ENCODE measurements at places on chromosomes 6 and 20.

DNA sequence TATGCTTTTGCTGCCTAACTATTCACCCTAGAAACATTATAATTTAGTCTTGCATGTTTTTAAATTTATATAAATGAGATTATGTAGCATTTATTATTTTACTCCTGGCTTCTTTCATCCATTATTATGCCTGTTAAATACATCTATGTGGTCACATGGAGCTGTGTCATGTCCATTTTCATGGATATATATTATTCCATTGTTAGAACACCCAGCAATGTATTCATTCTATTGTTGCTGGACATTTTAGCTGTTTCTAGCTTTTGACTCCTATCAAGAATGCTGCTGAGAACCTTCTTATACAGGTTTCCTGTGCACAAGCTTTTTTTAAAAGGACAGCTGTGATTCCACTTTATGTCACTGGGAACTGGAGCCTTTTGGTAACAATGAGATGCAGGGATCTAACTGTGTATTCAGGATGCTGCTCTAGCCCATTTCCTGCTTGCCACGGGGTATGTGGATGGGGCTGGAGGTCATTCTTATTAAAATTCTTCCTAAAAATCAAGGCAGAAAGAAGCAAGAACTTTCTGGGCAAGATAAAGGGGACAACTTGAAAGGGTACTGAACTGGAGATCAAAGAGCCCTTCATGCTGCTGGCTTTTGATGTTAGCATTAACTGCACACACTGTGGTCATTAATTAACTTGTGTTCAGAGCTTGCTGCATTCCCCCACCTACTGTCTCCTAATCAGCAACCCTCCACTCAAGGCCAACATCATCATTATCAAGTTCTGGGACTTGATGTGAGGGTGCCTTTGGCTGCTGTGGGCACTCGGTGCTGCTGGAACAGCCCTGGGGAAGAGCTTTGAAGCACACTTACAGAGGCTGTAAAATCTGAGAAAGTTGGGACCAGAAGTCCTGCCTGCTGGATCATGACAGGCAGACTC is 96.6 kb upstream of the AKIRIN2 start:
- no peak for DNase-seq

GRCh38 chr6:80976336-80976735 is 776.1 kb downstream of the TENT5A start:
- DNase-seq: no peak

DNA sequence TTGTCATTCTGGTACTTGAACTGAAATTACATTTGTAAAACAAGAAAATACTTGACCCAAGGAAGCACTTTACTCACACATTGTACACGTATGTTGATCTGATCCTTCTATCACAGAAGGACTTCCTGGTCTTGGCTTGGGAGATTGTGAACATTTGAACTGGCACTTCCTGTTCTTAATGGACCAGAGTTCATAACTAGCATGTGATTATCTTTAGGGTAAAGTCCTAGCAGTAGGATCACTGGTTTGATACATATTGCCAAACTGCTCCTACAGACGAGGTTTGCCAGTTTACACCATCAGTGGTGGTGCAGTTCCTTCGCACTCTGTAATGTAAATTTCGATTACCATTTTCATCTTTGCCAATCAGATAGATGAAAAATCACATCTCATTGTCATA is 12.7 kb downstream of the HECA start:
- no peak for DNase-seq

DNA sequence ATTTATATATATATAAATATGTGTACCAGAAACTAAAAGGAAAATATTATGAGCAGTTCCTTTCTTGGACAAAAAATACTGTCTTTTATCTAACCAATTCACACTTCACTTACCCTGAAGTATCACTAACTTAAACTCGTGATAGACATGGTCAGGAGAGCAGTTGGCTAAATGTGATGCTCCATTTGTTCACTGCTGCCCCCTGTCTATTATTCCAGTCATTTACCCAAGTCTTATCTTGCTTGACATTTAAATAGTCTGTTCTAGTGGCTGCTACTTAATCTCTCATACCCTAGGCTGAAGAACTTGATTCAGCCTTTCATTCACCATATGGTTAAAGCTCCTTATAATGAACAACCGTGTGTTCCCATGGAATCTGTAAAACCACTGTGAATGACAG is 789.6 kb upstream of the EYS start:
- no peak for DNase-seq

- no peak for DNase-seq
Observed at GRCh38 chr20:44126445-44126844, 60.5 kb downstream of the JPH2 start.

DNA sequence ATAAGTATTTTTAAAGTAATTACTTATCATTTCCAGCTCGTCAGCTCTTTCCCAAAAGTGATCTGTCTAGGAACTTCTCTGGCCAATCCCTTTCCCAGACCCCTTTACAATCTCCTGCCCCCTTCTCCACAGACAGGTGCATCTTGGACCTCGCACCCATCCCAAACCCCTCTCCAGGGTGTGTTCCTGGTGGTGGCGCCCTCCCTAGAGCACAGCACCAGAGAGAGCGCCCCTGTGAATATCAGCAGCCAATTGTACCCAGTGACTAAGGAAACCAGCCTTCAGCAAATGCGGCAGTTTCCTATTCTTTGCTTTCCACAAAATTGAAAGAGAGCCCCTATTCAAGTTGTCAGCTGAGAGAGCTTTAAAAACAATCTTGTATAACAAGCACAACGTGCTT is 157.7 kb downstream of the RNASET2 start:
- DNase-seq: no peak

DNA sequence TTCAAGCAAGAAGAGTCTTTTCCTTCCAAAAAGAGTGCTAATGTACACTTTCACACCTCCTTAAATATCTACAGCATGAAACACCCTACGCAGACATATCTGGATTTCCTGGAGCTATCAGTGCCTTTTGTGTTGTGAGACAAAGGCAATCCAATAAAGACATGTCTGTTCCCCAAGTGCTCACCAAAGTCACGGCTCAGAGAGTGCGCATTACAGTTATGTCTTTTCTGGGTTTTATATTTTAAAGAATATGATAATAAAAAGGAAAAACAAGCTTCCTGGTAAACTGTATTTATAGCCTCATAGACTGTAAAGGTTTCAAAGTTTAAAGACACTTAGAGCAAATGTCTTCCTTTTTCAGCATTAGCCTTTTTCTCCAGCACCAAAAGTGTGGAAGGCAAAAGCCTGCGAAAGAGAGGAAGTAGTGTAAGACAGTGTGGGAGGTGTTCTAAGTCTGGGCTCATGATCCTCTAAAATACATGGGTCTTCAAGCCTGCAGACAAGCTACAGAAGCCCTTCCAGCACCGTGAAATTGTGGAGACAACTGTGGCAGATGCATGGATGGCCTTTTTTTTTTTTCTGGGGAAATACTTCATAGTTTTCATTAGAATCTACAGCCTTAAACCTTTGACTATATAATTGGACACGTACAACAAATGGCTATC is 135.0 kb upstream of the SLC35B3 start:
- no peak for DNase-seq

- no peak for DNase-seq
Observed at GRCh38 chr6:30129265-30130178, 6.4 kb upstream of the TRIM40 start.

GRCh38 chr20:34491226-34491931 is 24.8 kb upstream of the DYNLRB1 start:
- no peak for DNase-seq

- peak; percentile 27 for DNase-seq
Observed at GRCh38 chr6:43328528-43328927, 19.9 kb upstream of the CRIP3 start.

DNA sequence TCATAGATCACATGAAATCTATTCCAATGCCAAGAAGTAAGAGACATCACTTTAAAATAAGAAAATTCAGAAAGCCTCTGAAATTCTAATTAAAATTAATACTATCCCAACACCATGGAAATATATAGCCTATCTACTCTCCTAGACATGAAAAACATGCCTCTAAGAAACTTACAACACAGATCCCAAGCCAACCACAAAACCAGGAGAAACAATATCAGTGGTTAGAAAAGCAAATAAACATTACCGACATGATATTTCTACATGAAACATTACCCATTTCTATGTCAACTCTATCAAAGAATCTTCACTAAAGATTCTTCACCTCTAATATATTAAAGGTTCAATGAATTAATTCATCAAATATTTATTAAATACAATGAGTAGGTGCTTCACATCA is 4.8 kb downstream of the EPB41L2 start:
- no peak for DNase-seq

GRCh38 chr6:148413321-148414091 is 70.9 kb downstream of the SASH1 start:
- no peak for DNase-seq

- no peak for DNase-seq
Observed at GRCh38 chr6:54706844-54707605, 139.5 kb upstream of the FAM83B start.

DNA sequence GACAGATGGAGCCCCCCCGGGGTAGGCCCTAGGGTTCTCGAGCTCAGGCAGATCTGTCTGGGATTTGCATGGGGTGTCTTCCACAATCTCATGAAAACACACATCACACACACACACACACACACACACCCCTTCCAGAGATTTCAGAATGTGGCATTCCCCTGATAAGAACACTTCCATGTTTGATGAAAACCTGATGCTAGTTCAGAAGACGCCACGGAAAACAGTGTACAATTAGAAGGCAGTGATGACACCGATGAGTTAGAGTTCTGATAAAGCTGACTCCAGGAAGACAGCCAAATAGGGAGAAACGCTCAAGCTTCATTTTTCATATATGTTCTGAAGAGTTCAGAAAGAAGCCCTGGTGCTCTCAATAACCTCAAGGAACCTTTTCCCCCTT is 438.7 kb upstream of the JARID2 start:
- DNase-seq: no peak

DNA sequence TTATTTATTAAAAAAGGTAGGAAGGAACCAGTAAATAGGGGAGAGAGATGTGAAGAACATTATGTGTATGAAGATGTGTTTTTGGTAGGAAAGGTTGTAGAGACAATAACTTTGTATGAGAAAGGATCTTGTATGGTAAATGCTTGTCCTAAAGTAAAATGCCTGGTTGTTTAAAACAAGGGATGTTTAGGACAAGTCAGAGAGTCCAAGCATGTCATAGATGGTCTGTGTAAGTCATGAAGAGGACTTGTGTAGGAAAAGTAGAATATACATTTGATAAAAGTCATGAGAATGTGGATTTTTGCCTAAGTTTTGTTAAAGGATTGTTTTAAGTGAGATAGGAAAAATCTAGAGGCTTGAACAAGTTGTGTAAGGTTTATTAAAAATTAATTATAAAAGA is 325.1 kb downstream of the CDH26 start:
- DNase-seq: no peak

- peak; percentile 91 for DNase-seq
Observed at GRCh38 chr6:116557893-116558292, 4.3 kb downstream of the CALHM4 start.

DNA sequence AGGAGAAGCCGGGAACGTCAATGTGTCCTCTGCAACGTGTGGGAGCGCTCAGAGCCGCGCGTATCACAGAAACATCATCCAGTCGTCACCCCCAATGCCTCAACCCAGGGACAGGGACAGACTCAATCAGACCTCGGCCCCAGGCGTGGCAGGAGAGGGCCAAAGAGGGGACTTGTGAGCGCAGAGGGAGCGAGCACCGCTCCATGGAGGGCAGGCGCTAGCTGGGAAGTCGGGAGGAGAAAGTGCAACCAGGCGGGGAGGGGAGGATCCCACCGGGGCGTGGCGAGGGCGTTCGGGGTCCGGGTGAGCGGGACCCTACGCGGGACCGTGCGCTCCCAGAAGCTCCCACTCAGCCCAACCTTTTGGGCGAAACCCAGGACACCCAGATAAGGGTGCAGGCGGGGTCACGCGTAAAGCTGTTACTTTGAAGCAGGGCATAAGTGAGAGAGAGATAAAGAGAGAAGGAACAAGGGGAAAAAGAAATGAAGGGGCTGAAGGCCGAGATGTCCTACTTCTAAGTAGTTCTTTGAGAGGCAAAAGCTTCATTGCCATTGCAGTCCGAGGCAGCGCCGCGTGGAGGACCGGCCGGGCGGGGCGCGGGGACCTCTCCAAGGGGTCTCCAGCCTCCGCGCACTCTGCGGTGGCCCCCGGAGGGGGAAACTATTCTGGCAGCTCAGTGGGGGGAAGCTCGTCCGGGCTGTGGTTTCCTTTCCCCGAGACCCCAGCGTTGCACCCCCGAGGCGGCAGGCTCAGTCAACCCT is 862 bp upstream of the SOBP start:
- no peak for DNase-seq

GRCh38 chr20:58209652-58210397 is 18.6 kb downstream of the ANKRD60 start:
- DNase-seq: no peak

DNA sequence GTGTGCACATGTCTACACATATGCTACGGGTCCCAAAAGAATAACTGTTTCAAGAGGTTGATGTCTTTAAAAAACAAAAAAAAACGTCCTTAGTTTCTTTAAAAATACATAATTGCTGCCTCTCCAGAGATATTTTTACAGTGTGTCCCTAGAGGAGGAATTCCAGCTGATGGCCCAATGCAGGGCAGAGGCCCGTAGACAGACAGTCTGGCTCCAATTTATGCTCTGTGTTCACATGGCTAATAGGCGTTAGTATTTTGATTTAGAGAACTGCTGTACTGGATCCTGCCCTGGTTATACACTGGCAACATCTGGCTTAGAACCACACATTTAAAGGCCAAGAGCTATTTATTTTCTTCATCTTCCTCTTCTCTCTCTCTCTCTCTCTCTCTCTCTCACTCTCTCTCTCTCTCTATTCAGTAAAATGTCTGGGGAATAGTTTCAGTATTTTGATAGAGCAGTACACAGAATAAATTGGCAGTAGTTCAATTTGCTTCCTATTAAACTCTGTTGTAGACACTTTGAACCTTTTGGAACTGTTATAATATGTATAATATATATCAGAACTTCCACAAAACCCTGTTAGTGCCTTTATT is 260.6 kb downstream of the EYA4 start:
- no peak for DNase-seq

DNA sequence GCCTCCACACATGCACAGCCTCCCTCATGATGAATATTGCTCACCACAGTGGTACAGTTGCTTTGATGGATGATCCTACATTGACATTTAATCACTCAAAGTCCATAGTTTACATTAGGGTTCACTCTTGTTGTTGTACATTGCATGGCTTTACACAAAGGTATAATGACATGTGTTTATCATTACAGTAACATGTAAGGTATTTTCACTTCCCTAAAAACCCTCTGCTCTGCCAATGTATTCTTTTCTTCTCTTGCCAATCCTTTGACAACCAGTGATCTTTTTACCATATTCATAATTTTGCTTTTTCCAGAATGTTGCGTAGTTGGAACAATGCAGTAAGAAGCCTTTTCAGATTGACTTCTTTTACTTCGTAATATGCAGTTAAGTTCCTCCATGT is 166.6 kb upstream of the KHDRBS2 start:
- no peak for DNase-seq

- DNase-seq: no peak
Observed at GRCh38 chr20:1441133-1441532, 25.5 kb downstream of the NSFL1C start.

GRCh38 chr6:147179809-147180208 is 24.4 kb upstream of the STXBP5 start:
- DNase-seq: no peak

GRCh38 chr20:21103582-21104465 is 2.3 kb downstream of the LINC00237 start:
- DNase-seq: no peak
